ENCODE measurements at places on chromosomes 12 and 14.

- DNase-seq: no peak
Observed at GRCh38 chr14:24343795-24344660, 4.2 kb upstream of the RIPK3 start.

GRCh38 chr14:53880761-53881160 is 75.9 kb downstream of the BMP4 start:
- no peak for DNase-seq

DNA sequence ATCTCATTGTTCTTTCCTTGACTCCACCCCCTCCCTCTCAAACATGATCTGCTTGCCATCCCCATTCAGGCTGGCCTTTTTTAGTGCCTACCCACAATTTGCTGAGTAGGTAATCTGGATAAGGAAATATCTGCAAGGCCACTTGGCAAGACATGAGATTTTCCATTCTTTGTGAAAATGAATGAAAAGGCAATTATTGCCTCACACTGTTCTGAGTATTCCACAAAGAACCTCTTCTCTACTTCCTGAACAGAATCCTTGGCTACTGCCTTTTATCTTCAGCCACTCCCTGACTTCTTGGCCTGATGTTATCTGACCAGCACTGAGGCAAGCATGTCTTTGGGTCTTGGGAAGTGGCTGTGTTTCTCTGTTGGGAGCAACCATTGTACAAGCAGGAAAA is 263.2 kb upstream of the ATP2B1 start:
- DNase-seq: no peak

- no peak for DNase-seq
Observed at GRCh38 chr12:94768398-94769046, 118.2 kb upstream of the TMCC3 start.

DNA sequence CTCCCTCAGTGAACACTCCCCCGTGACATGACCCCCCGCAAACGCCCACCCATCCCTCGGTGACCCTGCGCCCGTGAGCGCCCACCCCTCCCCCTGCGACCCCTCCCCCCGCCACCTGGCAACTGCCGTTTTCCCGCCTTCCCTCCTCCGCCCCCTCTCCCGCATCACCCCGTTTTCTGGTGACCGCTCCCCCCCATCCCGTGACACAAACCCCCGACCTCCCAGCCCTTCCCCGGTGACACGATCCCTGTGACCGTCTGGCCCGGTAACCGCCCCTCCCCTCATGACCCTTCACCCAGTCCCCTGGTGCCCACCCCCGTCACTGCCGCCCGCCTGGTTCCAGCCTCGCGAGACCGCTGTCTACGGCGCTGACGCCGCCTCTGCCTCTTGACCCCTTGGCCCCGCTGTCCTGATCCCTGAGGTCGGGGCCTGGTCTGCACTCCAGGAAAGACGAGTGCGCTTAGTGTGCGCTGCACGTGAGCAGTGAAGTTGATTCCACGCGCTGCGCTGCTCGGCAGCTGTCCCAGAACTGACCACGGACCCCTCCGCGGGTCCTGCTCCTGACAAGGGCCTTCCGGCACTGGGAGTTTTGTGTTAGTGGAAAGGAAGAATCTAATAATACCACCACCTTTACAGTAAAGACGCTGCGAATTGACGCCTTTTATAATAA is 59.4 kb downstream of the DDX51 start:
- DNase-seq: peak; percentile 20

GRCh38 chr12:111409403-111409779 is 3.7 kb downstream of the SH2B3 start:
- no peak for DNase-seq

DNA sequence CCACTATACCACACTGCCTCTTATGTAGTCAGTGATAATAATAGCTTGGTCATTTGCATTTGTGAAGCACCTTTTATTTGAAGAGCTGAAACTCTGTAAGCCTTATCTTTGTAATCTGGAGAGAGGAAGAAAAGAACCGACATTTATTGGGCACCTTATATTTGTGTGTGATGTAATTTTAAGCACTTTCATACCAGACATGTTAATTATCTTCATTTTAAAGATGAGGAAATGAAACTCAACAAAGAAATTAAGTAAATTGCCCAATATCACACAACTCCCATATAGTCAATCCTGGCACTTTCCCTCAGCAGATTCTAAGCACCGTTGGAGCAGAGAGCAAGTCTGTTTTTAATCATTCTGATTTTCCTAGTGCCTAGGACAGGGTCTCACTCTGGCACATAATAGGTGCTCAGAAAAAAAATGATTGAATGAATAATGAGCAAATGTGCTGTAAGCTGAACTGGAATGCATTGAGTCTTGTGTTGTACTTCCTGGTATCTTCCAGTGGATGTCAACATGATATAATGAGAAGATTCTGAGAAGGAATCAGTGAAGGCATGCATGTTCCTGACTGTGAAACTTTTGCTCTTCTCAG is 418.9 kb downstream of the ZFP36L1 start:
- DNase-seq: no peak

GRCh38 chr14:86091811-86092210 is 561.9 kb downstream of the FLRT2 start:
- no peak for DNase-seq

GRCh38 chr14:67411370-67411769 is 595 bp downstream of the PLEK2 start:
- DNase-seq: peak; percentile 24

- peak; percentile 91 for DNase-seq
Observed at GRCh38 chr14:104195878-104196277, 57.5 kb downstream of the KIF26A start.

DNA sequence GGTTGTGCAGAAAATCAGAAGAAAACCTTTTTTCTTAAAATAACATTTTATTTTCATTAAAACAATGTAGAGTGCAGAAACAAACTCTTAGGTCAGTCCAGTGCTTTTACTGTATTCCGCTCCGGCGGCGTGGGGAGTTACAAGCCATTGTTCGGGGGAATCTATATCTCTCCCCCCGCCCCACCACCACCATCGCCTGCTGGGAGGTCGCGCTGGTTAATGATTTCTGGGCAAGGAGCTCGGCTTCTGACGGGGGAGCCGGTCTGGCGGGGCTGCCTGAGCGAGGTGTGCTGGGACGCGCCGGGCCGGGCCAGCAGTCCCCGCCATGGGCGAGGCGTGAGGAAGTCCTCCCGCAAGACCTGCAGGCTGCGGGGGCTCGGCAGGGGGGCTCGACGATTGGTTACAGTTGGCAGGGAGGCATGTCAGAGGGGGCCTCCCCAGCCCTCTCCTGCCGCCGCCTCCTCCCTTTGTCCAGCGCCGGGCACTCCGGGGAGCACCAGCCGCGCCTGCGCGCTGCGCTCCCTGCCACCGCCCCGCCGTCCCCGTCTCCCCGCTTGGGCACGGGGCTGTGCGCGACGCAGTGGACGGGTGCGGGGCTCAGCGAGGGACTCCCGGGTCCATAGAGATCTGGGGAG is 1.0 kb upstream of the DUSP6 start:
- peak; percentile 88 for DNase-seq
